ENCODE measurements at places on chromosomes 4 and X.

GRCh38 chrX:20285511-20285910 lies 18.8 kb upstream of the RPS6KA3 start:
- DNase-seq: no peak

DNA sequence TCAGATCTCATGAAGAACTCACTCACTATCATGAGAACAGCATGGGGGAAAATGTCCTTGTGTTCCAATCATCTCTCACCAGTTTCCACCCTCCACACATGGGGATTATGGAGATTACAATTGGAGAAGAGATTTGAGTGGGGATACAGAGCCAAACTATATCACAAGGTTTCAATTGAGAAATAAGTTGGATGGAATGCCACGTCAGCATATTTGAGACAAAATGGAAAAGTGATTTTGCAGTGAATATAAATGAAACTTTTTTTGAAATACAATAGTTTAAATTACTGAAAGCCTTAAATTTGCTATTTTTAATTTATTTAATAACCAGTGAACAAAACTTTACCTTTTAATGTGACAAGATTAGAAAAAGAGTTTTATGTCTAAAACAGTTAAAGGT lies 494.1 kb downstream of the PRR32 start:
- DNase-seq: no peak

- no peak for DNase-seq
Measured at GRCh38 chr4:152896811-152897210, 39.3 kb upstream of the FHDC1 start.

DNA sequence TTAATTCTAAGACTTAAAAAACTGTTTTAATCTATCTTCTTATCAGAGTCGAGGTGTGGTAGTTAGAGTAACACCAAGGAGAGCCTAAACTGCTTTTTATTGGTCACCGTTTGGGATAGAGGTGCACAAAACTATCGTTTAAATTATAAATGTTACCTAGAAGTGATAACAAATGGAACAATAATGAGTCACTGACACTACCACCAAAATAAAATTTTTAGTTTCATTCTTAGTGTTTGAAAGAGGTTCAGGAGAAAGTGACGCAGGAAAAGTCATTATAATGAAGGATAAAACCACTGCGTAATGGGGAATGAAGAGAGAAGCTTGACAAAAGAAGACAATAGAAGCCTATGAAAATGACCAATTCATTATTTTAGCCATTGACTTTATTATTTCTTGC lies 158.2 kb downstream of the COX18 start:
- DNase-seq: no peak

DNA sequence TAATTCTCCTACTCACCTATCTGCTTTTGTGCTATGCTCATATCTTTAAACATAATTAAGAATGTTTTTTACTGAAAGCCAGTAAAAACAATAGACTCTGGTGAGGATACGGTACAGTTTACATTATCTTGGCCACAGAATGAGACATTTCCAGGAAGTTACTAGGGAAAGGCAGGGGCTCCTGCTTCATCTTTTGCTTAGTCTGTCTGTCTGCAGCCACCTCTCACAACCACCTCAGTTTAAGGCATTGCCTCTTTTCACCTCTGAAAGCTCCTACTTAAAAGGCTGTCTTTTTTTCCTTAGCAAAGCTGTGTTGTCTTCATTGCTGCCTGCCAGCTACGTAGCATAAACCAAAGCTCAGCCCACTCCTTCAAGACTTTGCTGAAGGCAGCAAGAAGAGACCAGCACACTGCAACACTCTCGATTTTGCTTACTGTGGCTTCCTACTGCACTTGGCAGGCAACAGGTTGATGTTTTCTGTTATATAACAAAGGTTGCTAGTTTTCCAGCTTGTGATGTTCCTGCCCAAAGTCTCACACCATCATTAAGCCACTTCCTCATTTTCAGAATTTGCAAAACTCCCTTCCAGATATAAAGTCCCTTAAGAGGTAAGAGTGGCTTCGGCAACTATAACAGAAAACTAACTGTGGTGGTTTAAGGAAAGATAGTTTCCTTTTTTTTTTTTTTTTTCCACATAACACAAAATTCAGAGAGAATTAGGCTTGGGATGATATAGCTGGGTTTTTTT lies 432.9 kb downstream of the GRXCR1 start:
- no peak for DNase-seq

- DNase-seq: no peak
Measured at GRCh38 chr4:155592938-155593297, 73.7 kb upstream of the GUCY1A1 start.

- DNase-seq: no peak
Measured at GRCh38 chr4:72109959-72110497, 78.2 kb downstream of the NPFFR2 start.

- no peak for DNase-seq
Measured at GRCh38 chrX:121496966-121497365, 449.6 kb downstream of the GLUD2 start.

GRCh38 chrX:68084765-68085164 lies 348.5 kb downstream of the OPHN1 start:
- no peak for DNase-seq

- no peak for DNase-seq
Measured at GRCh38 chrX:42678133-42678532, 99.8 kb downstream of the PPP1R2C start.

DNA sequence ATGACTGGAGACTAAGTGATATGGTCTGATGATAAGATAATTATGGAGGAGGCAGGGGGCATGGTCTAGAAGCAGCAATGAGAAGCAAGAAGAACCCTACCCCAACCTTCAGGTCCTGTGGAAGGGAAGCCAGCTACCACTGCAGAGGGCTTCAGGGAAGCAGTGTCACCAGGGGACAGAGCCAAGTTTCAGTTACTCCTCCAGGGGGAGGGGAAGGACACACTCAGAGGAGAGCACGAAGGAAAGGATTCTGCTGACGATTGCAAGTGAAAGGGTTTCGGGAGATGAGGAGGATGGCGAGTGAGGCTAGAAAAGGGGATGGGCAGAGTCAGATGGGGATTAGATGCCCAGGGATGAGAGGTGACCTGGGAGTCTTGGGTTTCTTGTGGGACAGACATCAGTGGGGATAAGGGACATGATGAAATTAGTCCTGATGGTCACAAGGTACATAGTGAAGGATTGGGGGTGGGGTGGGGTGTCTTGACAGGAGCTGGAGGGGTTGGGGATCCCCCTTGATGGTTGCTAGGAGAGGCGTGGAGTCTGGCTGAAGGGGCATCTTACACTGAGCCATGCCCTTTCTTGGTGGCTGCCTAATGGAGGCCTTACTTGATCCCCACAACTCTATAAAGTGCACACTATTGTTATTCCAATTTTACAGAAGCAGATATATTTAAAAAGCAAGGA lies 45.4 kb downstream of the TIGD4 start:
- no peak for DNase-seq

GRCh38 chr4:177107288-177107921 lies 202.3 kb upstream of the NEIL3 start:
- DNase-seq: no peak

GRCh38 chrX:42943051-42943974 lies 165.3 kb upstream of the PPP1R2C start:
- no peak for DNase-seq

DNA sequence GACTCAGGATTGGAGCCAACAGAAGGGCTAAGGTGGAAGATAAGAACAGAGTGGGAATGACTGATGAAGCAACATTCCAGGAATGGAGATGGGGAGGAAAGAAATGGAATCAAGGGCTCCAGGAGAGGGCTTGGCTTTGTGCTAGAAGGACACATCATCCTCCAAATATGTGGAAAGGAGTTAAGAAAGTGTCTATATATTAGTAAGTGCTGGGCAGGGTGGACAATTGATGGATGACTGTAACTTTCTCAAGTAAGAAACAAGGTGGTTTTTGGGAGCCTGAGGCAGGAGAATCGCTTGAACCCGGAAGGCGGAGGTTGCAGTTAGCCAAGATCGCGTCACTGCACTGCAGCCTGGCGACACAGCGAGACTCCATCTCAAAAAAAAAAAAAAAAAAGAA lies 71.6 kb upstream of the NFKB1 start:
- DNase-seq: no peak

DNA sequence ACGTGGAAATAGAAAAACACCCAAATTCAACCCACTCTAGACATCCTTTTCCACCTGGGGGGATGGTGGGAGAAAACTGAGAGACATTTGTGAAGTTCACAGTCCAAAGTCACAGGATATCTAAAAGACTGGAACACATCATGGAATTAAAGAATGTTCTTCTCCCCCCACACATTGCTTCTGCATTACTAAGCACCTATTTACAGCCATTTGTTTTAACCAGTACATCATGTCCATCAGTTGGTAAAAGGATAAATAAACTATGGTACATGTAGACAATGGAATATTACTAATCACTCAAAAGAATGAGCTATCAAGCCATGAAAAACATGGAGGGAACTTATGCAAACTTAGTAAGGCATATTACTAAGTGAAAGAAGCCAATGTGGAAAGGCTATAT lies 185.5 kb upstream of the ANXA10 start:
- DNase-seq: no peak

DNA sequence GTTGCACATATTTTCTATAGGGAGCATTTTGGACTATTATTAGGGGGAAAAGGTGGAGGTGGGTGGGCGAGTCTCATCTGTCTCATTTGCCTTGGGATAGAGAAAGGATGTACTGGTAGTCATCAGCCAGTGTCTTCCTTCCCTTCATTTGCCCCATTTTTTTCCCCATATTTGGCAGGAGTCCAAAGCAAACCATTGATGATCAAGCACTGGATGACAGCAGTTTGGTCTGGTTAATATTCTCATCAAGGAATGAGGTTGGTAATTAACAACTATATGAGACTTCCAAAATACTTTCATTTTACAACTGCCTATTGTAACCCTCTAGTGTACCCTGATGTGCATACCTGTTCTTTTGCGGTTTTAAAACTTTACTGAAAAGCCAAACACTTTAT lies 22.6 kb upstream of the IGFBP7 start:
- no peak for DNase-seq

GRCh38 chrX:73446831-73447230 lies at the start of gene CDX4:
TSS of gene CDX4 (plus strand) at chrX:73447053. CDS start at chrX:73447254, 201 bp downstream.
- DNase-seq: no peak

GRCh38 chr4:56732301-56732700 lies 51.2 kb upstream of the HOPX start:
- DNase-seq: no peak

GRCh38 chr4:128862608-128863311 lies 53.3 kb downstream of the JADE1 start:
- peak; percentile 5 for DNase-seq

- no peak for DNase-seq
Measured at GRCh38 chr4:78689700-78690323, 86.3 kb upstream of the BMP2K start.

- no peak for DNase-seq
Measured at GRCh38 chr4:104826171-104826570, 320.5 kb upstream of the TET2 start.

DNA sequence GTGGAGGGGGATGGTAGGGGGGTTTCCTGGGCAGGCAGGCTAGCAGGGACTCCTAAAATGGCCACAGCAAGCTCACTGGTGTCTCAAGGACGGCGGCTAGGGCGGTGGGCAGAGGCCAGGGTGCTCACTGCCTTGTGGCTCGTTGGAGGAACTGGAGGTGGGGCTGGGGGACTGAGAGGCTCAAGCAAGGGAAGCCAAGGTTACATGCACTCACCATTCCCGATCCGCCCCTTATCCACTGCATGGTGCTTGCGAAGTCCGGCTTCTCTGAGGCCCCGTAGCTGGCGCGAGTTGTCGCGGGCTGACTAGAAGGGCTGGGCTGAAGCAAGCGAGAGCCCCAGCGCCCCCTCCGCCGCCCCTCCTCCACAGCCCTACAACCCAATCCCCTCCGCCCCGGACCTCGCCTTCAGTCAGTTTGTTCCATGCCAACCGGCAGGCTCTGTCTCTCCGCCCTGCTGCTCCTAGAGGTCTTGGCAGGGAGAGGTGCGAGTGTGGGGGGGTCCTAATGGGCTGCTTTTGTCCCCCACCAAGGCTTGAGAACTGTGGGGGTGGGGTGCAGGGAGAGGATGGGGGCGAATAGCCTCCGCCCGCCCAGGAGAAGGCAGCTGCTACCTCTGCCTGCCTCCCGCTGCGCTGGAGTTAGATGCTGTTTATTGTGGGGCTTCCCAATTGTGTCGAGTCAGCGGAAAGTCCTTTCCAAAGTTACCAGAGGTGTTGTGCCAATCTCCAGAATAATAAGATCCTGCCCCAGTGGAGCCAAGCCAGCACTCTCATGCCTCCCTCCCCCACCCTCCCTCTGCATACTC lies at the start of gene ARHGEF9:
Gene ARHGEF9 (minus strand): TSS at position 313 of the 806 bp plus-strand sequence. CDS start 69 bp downstream, at position 244.
- DNase-seq: no peak

- no peak for DNase-seq
Measured at GRCh38 chrX:78378476-78379115, 51.2 kb upstream of the CYSLTR1 start.

GRCh38 chrX:127011629-127012028 lies 192.1 kb downstream of the PRR32 start:
- no peak for DNase-seq

DNA sequence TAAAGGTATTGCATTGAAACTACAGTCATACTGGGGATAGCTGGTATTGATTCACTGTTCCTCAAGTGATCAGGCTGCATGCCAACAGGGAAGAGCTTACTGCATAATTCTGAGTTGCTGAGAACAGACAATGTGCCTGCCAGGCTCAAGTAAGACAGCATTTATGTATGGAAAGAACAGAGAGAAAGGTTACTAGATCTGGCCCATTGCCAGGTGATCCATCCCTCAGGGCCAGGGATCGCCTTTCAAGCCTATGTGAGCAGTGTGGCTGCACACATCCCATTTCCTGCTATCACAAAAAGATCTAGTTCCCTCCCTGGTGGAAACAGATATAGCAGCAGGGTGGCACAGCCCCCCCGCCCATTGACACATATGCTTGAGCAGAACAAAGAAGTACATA lies 254.0 kb downstream of the TMA16 start:
- no peak for DNase-seq

DNA sequence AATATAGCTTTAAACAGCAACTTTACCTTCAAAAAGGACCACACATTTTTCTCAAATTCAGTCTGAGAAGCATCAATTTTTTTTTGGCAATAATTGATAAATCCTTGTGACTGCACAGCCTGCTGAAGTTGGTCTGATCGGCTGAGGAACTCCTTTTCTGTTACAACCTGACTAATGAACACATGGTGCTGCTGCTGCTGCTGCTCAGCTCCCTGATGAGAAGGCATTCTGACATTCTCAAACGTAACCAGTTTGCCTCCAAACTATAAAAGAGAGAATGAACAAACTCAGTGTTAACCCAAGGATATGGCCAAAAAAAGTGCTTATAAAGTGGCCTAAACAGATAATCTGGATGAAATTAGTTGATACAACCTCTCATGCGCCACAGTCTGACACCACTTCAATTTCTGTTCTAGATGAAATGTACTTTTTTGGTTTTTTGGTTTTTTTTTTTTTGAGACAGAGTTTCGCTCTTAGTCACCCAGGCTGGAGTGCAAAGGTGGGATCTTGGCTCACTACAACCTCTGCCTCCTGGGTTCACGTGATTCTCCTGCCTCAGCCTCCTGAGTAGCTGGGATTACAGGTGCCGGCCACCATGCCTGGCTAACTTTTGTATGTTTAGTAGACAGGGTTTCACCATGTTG lies 26.5 kb downstream of the SEC31A start:
- no peak for DNase-seq

DNA sequence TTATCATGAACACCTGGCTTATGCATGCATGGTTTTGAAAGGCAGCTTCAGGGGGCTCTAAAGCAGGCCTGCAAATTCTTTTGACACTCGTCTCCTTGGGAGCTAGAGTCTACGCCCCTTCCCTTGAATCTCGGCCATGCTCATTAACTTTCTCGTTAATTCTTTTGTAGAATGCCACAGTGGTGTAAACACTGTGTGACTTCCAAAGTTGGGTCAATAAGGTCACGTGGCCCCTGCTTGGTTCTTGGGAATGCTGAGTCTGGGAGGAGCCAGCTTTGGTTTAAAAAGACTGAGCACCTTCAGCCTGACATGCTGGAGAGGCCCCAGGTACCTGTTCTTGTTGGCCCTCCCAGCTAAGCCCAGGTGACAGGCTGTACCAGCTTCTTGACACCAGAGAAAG lies 228.4 kb downstream of the DHRSX start:
- DNase-seq: no peak
